Hindlimb muscle (tissue), 1 donor: ENCODE measurements at places on chromosomes 12 and 14. TPM values are rescaled to one million over a fixed set of nuclear protein-coding genes. Genes with fewer than 3 reads are reported as not detected.
A peak's percentile ranks its signal among the peaks of the same experiment; 100 is the strongest.

GRCh38 chr14:44756554-44756953 is 205.2 kb downstream of the KLHL28 start:
- no peak for DNase-seq

- DNase-seq = peak; percentile 34
These were observed 3.8 kb upstream of the SIVA1 start for GRCh38 chr14:104749111-104749649.

DNA sequence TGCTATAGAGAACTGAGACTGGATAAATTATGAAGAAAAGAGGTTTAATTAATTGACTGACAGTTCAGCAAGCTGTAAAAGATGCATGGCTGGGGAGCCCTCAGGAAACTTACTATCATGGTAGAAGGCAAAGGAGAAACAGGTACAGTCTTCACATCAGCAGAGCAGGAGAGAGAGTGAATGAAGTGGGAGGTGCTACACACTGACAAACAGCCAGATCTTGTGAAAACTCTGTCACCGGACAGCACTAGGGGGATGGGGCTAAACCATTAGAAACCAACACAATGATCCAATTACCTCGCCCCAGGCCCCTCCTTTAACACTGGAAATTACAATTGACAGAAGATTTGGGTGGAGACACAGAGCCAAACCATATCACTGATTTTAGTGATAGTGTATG is 682.4 kb downstream of the SLC16A7 start:
- no peak for DNase-seq

Gene PDZRN4
- polyA plus RNA-seq = 1.8 TPM

Gene MGP
- polyA plus RNA-seq = 190 TPM

Gene ZBTB1
- 28.6 TPM for polyA plus RNA-seq

DNA sequence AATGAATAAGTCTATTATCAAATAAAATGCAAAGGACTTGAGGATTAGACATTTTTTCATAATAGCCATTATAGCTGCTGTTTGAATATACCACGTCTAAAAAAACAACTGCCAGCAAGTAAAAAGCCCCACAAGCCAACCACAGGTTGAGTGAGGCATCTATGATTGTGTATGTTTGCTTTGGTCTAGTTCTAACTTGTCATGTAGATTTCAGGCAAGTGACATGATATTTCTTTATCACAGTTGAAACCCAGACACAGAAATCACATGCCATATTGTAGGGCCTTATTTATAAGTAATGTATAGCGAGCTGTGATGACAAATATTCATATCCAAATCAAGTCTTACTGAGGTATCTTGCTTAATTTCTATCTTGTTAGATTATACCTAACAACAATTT is 225.8 kb downstream of the EMP1 start:
- no peak for DNase-seq

DNA sequence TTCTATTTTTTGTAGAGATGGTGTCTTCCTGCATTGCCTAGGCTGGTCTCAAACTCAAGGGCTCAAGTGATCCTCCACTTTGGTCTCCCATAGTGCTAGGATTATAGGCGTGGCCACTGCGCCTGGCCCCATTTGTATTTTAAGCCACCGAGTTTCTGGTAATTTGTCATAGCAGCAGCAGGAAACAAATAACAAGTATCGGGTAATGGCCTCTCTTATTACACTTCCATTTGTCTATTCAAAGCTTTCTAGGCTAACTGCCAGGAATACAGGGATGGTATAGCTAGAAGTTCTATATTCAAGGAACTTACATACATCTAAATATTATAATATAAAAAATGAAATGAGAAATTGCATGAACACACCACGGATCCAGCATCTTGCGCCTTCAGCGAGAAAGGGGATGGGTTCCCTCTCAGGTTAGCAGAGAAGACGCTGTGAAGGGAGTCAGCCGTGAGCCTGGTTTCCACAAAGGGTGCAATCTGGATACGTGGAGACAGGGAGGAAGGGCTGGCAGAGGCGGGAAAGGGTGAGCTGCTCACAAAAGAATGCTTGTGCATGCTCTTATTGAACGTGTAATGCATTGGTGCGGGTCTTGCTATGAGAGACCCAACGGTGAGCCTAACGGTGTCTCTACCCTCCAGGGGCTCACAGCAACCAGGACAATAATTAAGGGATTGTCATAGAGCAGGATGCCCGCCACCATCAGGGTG is 9.5 kb downstream of the BDKRB1 start:
- no peak for DNase-seq

GRCh38 chr14:66003082-66003730 is 483.0 kb upstream of the CCDC196 start:
- DNase-seq = no peak

DNA sequence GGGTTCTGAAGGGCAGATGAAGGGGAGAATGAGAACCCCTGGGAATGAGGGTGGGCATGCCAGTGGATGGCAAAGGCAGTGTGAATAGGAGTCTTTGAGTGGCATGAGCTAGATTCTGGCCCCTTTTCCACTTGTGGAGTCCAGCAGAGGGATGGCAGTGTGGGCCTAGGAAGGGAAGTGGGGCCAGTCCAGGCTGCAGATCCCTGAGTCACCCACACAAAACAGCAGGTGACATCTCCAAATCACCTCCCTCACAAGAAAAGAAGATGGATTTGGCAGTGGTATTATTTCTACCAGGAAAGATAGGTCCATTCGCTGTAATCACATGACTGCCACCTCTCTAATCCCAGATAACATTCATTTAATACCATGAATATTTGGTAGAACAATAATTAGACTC is 151.3 kb downstream of the TTC7B start:
- no peak for DNase-seq

Gene KLRB1
- polyA plus RNA-seq = 0.56 TPM

Gene TMEM233
- 4.9 TPM for polyA plus RNA-seq

- DNase-seq = no peak
These were observed 12.0 kb upstream of the PRIMA1 start for GRCh38 chr14:93799989-93800921.

- no peak for DNase-seq
These were observed 15.3 kb downstream of the SNX6 start for GRCh38 chr14:34614638-34615037.

- DNase-seq = no peak
These were observed 1.6 kb downstream of the CMKLR1 start for GRCh38 chr12:108337235-108338223.

DNA sequence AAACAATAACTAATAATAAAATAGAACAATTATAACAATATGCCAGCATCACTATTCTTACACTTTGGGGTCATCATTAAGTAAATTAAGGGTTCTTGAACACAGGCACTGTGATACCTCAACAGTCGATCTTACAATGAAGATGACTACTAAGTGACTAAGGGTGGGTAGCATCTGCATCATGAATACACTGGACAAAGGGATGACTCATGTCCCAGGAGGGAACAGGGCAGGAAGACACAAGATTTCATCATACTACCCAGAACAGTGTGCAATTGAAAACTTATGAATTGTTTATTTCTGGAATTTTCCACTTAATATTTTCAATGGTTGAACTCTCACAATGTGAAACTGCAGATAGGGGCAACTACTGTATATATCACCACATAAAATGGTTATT is 19.7 kb downstream of the TSPAN19 start:
- no peak for DNase-seq

GRCh38 chr14:68593806-68594536 is 198.9 kb downstream of the ZFP36L1 start:
- DNase-seq = peak; percentile 69

- no peak for DNase-seq
These were observed 1352.9 kb downstream of the TMEM121 start for GRCh38 chr14:106879241-106879640.

GRCh38 chr14:29227631-29228030 is 461.0 kb downstream of the FOXG1 start:
- DNase-seq = no peak

DNA sequence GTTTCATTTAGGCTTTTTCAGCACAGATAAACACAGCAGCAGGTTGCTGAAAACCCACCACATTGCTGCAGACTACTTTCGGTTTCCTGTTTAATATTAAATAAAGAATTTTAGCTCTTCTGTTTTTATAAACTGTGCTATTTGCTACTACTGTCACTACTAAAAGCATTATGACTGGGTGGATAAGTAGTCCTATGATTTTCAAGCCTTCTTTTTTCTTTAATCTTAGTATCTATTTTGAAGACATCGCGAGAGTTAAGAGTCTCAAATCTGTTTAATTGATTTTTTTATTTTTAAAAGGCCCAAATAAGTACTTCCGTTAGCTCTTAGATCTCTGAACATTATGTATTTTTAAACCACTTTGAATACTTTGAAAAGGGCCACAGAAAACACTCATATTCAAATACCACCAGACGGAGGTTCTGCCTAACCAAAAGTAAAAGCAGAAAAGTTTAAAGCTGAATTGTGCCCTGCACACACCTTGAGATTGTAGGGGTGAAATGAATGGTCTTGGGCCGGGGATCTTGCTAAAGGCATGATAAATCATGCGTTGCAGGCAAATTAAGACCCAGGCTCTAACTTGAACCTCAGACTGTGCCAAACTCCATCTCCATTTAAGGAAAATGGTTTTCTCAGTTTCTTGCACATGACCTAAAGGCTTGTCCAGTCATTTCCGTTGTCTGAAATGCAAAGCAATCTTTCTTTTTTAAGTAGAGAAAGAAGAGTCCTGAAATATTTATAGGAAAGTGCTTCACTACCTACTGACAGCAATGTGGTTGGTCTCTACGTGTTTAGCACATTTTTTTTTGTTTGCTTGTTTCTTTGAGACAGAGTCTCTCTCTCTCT is 13.6 kb upstream of the FOXN3 start:
- DNase-seq = no peak

DNA sequence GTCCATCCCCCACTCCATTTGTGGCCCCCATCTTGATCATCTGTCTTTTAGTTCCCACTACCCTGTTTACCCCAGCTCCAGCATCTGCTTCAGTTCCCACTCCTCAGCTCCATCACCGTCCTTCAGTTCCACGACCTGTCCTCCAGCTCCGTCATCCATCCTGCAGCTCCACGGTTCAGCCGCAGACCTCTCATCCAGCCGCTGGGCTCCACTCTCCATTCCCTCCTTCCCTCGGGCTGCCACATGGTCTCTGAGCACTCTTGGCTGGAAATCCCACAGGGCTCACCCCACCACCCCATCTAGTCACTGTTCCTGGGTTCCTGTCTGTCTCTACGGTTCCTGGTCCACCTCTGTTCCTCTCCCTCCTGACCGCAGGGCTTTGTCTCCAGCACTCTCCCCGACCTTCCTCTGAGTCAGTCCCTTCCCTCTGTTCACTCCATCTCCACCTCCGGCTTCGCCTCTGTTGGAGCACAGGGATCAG is 3.3 kb upstream of the P3H3 start:
- no peak for DNase-seq
